ENCODE measurements at places on chromosomes 6 and 20.
A peak's percentile ranks its signal among the peaks of the same experiment; 100 is the strongest.

DNA sequence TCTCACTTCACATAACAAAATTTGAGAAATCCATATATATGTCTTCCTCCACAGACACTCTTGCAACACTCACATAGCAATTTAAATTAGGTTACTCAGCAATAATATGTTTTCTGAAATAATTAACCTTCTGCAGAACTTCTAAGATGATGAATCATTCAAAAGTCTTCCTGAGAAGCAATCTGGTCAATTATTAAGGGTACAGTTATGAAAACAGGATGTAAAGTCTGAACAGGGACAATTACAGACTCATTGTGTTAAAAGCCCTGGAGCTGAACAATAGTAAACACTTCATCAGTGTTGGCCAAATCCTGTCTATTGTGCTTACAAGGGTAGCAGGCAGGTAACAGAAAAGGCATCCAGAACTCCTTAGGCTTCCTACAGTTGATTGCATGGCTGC, 75.4 kb downstream of the FILIP1 start:
- no peak for DNase-seq

- DNase-seq = no peak
Measured at GRCh38 chr6:17497535-17498095, 102.5 kb upstream of the FAM8A1 start.

- DNase-seq = no peak
Measured at GRCh38 chr6:21596949-21597682, 3.6 kb downstream of the SOX4 start.

GRCh38 chr20:25397096-25397495, 6.5 kb upstream of the ABHD12 start:
- DNase-seq = no peak

GRCh38 chr20:11970243-11970836, 52.6 kb downstream of the BTBD3 start:
- DNase-seq = no peak

- peak; percentile 37 for DNase-seq
Measured at GRCh38 chr6:43172104-43173007, 1.3 kb downstream of the SRF start.

DNA sequence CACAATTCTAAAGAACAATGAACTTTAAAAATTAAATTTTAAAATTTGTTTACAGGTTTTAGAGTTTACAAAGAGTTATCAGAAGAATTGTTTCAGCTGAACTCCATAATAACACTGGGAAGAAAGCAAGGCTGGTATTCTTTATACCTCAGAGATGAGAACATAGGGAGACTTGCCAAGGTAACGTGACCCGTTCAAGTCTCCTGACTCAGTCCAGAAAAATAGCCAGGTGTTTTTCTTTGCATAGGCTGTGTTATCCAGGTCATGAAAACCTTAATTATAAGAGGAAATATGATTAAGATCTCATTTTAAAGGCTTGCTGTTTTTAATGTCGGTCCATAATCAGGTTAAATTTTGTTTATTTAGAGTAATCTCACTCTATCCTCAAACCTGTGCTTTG, 8.5 kb upstream of the C6orf141 start:
- no peak for DNase-seq

- no peak for DNase-seq
Measured at GRCh38 chr6:138527411-138528088, 28.3 kb upstream of the NHSL1 start.
